ENCODE measurements at places on chromosomes 6 and 20.
A peak's percentile ranks its signal among the peaks of the same experiment; 100 is the strongest.

GRCh38 chr6:89657445-89658158, 19.1 kb upstream of the LYRM2 start:
- DNase-seq = no peak

DNA sequence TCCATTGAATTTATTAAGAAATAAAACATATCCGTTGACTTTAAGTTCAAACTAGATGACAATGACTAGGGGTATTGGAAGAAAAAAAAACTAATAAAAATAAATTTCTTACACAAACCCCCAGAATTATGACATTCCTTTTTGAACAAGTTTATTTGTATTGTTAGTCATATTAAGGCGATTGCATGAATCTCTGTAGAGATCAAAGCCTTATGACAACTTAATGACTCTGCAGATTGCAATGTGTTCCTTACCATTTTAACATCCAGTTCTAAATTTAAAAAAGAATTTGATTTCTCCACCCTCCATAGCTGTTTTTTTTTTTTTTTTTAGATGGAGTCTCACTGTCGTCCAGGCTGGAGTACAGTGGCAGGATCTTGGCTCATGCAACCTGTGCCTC, 189.8 kb upstream of the CEP162 start:
- DNase-seq = no peak

- no peak for DNase-seq
These were observed 137.1 kb downstream of the DNAH8 start for GRCh38 chr6:38852215-38852614.

GRCh38 chr6:6218759-6219085, 101.7 kb downstream of the F13A1 start:
- DNase-seq = peak; percentile 36

- DNase-seq = no peak
These were observed 19.0 kb downstream of the RCAN2 start for GRCh38 chr6:46472243-46472642.
